ENCODE measurements at places on chromosomes 11 and 22. TPM values are rescaled to one million over a fixed set of nuclear protein-coding genes. Genes with fewer than 3 reads are reported as not detected.

SCGB1D2 gene
- not detected for total RNA-seq

DDI1 gene
- total RNA-seq, result not detected

TNNT3 gene
- total RNA-seq, result 19.4 TPM

- DNase-seq, result no peak
Measured at GRCh38 chr11:69215784-69216415, 60.2 kb downstream of the SMIM38 start.

DNA sequence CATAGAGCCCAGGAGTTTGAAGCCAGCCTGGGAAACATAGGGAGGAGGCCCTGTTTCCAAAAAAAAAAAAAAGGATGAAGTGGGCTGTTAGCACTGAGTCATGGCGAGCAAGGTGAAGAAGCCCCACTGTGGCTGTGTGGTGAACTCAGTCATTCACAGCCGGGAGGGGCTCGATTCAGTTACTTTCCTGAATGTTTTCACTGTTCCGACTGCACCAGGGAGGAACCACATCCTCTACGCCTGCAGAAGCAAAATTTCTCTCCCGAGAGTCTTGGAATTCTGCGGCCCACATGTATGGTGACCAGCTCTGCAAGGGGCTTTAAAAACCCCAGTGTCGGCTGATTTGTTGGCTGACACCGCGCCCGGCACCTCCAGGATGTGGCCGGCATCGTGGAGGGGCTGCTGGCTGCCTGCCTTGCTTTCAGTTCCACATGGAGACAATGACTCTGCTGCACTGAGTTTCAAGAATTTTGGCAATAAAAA, 27.8 kb upstream of the GRAMD4 start:
- peak; percentile 24 for DNase-seq
